ENCODE measurements at places on chromosomes 1 and 21.

GRCh38 chr1:111139324-111139955 lies 453 bp downstream of the DRAM2 start:
- peak; percentile 67 for DNase-seq

GRCh38 chr21:37045149-37045548 lies 27.7 kb downstream of the PIGP start:
- DNase-seq, result peak; percentile 45

- no peak for DNase-seq
These were observed 21.7 kb upstream of the LSS start for GRCh38 chr21:46250146-46250725.

DNA sequence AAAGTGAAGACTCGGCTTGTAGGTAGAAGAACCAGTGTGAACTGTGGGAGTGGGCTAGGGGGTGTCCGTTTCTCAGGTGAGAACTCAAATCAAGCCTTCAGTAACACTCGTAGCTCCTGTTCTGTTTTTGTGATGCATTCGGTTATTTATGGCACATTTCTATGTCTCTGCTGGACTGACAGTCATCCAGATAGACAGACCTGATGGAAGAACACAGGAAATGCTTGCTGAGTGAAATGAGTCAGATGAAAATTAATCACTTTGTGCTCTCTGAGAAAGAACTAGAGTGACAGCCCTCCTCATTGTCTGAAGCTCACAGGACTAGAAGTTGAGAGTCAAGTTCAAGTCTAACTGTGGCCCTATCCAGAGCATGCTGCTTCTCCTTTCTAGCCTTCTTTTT lies 360.1 kb upstream of the PLXNA2 start:
- no peak for DNase-seq

DNA sequence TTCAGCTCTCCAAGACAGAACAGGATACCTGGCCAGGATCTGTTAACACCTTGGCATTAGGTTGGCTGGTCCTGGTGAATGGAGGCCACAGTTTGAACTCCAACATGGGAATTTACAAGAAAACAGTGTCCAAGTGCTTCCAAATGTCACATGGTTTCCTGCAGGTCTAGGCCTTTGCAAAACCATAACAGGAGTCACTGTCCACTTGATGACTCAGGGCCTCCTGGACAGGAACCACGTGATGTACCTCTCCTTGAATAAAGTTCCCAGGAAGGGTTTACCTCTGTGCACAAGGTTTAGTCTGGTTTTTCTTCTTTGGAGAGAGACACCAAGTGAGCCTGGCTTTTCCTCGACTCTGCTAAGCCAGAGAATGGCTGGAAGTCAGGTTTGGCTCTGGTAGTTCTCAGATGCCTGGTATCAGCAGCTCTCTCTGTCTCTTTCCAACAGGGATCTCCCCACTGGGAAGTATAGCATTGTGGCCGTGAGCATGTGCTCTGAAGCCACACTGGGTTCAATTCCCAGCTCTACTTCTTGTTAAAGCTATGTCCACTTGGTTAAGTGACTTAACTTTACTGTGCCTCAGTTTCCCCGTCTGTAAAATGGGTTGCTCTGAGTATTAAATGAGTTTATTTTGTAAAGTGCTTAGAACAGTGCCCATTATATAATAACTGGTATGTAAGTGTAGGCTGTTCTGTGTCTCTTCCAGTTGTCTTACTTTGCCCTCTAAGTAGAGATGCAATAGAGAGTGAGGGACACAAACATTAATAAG lies 27.3 kb upstream of the TMEM61 start:
- no peak for DNase-seq

DNA sequence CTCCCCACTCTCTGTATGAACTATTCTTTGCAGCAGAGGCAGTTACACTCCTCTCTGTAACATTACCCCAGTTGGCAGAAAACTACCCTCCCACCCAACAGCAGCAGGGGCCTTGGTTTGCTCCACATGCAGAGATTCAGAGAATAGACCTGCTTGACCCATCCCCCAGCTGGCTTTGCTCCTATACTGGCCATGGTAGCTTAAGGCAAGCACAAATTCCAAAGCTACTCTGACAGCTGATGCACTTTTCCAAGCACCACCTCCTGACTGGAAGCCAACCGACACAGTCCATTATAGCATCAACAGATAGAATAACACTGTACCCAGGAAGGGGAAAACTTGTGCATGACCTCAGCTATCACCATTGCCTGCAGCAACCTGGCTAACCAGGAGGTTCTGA lies 846.5 kb upstream of the NCAM2 start:
- DNase-seq, result no peak

- no peak for DNase-seq
These were observed 142.9 kb downstream of the APP start for GRCh38 chr21:26027696-26028095.

GRCh38 chr21:46314441-46315020 lies 9.1 kb downstream of the C21orf58 start:
- DNase-seq, result no peak

All from activated naive CD4-positive, alpha-beta T cell treated with anti-CD3 and anti-CD28 coated beads, Interleukin-2, amount 10 ng/mL, durations not matched to agents 7 days and 5 days (primary cell).